Fibroblast of skin of left quadriceps (primary cell): ENCODE measurements at places on chromosomes 16 and 17.

DNA sequence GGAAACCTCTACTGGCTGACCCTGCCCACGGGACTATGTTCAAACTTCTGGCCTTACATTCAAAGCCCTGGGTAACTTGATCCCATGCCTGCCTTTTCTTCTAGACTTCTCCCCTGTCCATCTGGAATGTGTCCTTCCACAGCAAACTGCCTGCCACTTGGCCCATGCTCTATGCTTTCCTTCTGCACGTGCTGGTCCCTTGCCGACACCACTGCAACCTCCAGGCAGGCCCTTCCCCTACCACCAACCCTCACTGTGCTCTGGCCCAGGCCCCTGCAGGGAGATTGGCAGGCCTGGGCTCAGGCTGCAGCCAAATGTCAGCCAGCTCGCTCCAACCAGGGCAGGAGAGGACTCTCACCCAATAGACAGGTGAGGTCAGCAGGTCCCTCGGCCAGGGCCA is 11.0 kb downstream of the HSD11B2 start:
- DNase-seq, result no peak

DNA sequence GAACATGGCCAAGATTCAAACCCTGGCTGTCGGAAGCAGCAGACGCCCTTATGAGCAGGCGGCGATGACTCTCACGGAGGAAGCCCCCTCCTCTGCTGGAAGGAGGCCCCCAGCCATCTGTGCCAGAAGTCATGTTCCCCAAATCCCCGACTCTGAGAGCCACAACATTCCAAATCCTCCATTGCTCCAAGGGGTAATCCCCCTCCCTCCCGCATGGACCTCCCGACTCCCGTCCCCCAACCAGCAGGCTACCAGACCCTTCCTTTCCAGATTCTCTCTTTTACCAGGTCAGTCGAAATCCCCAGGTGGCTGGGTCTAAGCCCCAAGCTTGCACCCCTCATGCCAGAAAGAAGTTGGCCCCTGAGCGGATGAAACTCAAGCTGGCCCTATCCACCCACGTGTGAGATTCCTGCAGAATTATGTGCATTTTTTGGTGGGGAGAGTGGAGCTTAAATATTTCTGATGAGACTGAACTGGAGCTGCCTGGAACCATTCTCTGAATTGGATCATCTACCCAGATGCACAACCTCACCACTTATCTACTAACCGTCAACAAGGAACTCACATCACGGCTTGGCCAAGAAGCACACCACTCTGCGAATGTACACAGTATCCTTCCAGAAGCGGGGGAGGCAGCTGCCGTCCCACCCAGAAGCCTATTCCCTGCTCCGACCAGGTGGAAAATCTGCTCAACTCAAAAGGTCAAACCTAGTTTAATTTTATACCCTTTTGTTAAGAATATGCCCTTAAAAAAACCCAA is 283.5 kb downstream of the C16orf95 start:
- DNase-seq, result no peak

- DNase-seq, result no peak
Measured at GRCh38 chr17:8799570-8800212, 526 bp upstream of the MFSD6L start.

DNA sequence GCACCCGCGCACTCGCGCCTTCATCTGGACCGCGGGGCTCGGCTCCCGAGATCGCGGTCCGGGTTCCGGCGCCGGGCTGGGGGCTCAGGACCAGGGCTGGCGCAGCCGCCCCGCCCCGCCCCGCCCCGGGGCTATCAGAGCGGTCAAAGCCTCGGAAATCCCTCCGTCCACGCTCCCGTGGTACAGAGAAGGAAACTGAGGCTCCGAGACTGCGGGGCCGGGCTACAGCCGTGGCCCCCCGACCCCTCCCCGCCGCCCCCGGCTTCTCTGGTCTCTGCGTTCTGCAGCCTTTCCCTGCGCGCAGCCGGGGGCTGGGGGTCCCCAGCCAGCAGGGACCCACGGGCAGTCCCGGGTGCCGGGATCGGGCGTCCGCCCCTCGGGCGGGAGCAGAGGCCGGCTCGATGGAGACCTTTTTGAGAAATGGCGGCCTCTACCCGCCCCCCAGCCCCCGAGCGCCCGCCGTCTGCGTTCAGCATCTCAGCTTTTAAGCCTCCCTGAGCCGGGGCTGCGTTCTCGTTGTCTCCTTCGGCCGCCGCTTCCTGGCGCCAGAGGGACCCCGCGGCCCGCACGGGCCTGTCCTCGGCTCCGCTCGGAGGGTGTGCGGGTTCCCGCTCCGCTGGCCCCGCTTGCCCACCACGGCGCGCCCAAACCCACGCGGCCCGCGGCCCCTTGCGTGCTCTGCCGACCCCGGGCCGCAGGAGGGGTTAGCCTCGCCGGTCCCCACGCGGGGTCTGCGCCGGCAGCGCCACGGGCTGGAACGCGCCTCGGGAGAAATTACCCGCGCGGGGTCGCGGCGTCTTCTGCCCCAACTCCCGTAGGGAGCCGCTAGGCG is 1.5 kb upstream of the NPTX1 start:
- DNase-seq, result no peak

DNA sequence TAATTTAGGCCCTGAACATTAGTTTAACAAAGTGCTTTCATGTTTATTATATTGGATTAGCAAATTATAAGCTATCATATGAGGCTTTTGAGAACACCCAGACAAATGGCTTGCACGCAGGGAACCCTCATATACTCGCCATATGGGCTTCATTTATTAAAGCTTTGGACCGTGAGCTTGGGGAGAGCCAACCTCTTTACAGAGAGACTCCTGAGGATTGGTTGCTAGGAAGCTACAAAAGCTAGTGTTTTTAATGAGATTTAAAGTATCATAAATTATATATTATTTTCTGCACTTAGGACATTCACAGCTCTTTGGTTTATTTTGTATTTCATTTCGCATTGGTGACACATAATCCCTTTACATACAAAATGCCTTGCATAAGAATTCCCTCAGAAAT is 193.8 kb upstream of the TOX3 start:
- DNase-seq, result no peak

DNA sequence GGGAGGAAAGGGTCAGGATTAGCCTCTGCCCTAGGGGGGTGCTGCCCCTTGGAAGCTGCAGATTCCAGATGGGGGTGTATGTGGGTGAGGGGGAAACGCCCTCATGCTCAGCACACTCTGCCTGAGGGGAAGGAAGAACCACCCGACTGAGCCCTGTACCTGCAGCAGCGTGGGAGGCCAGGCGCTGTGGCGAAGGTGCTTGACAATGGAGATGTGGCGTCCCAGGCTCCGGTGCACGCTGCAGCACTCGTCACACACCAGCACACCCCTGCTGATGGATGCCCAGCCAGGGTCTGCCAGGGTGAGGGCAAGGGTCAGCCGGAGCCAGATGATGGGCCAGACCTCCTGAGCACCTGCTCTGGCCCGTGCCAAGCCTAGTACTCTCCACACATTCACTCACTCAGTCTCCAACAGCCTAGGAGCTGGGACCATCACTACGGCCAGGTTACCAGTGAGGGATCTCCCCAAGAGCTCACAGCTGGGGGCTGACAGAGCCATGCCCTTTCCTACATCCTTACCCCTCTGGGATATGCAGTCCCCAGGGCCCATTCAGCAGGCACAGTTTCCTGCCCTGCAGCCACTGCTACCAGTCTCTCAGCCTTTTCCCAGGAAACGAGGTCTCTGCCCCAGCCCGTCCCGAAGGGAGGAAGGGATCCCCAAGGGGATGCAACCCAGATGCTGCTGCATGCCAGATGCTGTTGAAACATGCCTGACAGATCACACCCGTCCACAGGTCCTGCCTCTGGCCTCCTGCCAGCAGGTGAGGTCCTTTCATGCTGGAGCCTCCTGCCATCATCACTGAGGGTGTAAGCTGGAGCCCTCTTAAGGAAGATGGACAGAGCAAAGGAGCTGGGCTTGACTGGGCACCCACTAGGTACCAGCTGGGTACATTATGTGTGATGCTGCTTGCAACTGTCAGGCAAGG is 5.9 kb downstream of the GIT1 start:
- no peak for DNase-seq

DNA sequence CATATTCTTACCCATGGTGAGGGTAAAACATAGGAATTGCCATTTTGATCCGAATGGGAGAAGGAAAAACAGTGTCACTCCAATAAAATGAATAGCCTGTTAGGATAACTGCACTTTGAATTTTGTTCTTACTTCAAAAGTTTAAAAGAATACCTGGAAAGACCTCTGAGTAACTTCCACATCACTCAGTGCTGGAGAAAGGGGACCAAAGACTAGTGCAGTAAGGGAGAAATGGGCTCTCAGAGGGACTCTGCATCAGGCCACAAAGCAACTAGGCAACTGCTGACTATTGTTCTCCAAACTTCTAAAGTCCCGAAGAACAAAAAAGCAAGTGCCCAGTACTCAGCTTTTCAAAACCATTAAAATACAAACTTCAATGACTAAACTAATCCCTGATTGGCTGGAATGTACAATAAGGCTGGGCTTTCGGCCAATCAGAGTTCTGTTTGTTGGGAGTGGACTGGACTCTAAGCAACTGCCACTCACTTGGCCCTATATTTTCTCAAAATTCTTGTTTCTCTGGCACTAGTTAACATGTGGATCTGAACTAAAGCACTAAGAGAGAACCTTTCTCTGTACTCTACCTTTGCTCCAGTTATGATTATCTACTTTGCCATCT is 6.2 kb downstream of the DNAJC7 start:
- no peak for DNase-seq

DNA sequence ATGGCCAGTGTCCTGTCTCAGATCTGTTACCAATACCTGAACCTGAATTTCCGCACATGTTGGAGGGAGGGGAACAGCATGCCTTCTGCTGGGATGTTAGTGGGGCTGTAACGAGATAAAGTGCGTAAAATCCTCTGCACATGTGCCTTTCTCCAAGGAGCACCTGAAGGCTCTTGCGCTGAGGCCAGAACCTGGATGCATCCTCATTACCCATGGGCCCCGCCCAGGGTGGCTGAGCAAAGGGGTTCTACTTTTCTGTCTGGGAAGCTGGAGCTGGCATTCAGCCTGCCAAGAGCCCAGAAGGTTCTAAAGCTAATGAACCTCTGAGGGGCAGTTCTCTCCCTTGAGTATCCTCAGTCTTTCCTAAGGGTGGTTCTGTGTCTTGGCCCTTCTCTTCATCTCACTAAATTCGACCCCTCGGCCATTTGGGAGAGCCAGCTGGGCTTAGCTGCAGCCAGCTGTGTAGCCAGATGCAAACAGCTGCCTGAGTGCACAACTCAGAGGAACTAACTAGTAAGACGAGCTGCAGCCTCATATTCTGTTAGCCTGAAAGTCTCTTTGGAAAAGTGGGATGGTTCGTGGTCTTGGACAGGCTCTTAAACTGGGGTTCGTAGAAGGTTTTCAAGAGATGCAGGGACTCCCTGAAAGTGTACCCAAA is 2.5 kb downstream of the ITGA3 start:
- no peak for DNase-seq

DNA sequence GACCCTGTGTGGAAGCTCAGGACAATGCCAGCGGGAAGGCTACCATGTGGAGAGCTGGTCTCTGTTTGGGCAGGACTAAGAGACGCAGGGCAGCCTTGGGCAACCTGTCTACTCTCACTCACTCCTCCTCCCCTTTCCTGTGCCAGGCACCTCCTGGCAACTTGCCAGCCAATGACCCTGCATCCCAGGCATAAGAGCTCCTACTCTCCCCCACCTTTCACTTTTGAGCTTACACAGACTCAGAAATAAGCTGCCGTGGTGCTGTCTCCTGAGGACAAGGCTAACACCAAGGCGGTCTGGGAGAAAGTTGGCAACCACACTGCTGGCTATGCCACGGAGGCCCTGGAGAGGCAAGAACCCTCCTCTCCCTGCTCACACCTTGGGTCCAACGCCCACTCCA is 2.6 kb downstream of the HBM start:
- DNase-seq, result no peak

- no peak for DNase-seq
Measured at GRCh38 chr16:78902321-78902720, 698.2 kb downstream of the MAF start.

GRCh38 chr17:49388290-49388640 is 26.2 kb upstream of the ZNF652 start:
- no peak for DNase-seq

DNA sequence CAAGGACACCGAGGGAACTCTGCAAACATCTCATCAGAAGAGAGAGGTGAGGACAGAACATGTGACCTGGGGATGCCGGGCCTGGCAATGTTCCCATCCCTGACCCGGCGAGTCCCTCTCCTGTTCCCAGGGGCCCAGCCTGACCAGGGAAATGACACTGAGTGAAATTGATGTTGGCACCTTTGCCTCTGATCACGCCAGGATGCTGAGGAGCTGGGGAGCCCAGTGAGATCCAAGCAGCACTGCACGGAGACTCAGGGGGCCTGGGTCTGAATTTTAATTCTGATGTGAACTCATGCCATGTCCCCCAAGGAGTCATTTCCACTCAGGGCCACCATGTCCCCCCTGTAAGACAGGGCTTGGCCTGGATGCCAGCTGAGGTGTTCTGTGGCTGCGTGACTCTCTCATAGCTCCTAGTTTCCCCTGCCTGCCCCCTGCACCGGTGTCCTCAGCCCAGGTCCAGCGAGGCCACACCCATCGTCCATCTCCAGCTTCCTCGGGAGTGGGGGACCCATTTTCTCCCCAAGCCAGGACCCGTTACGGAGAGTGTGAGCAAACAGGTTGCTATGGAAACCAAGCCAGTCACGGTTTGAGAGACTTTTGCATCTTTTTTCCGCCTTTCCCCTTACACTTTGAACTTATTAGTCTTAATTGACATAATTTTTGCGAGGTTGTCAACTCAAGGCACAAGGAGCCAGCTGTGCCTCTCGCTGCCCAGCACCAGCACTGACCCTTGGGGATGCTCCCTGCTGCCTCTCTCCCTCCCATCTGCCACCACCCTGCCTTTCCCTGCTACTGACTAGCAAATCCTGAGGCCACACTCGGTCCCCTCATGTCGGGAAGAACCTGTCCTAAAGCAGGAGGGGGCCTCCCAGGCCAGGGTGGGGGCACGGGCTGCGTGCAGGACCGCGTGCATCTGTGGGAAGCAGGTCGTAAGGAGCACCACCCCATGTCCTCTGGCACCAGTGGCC is 150.0 kb downstream of the SDK2 start:
- no peak for DNase-seq

DNA sequence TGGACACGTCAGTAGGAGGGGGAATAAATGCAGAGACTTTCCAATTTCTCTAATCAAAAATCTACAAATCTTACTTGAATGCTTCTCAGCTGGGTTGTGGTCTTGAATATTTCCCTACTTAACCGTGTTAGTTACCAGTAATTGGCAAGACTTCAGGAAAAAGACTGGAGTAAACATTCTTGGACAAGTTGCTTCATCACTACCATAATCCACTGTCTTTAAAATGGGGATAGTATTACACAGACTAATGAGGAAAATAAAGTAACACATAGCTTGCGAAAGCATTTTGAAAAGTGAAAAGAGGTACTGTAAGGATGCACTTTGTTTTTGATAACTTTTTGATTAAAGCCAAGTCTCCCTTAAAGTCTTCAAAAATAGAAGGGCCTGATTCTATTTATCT is 18.4 kb downstream of the MYH1 start:
- DNase-seq, result no peak

DNA sequence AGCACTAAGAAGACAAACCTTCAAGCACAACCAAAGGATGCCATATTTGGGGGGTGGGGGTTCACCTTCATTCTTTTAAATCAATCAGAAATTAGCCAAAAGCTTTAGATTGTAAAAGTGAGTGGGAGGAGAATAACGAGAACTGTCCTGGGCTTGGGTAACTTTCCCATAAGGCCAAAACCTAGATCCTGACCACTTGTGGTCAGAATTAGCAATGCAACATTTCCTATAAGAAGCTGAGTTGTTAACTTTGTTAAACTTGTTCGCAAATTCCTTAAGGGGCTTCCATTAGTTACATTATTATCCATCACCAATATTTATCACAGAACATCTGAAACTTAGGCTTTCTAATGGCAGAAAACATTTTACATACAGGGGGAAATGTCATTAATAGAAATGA is 25.1 kb downstream of the STAT5B start:
- no peak for DNase-seq
